ENCODE measurements at places on chromosomes 6 and 20.

GRCh38 chr20:62496568-62497218, 20.9 kb upstream of the GATA5 start:
- DNase-seq, result no peak
- H3K27me3 ChIP-seq, result no peaks in the 10 kb centered on the region
- H3K27ac ChIP-seq, result peak overlapping the region; percentile 31
- H3K4me1 ChIP-seq, result peaks cover 11% of the 10 kb centered on the region
- no peaks in the 10 kb centered on the region for H3K36me3 ChIP-seq
- H3K4me3 ChIP-seq, result no peak overlapping the region

DNA sequence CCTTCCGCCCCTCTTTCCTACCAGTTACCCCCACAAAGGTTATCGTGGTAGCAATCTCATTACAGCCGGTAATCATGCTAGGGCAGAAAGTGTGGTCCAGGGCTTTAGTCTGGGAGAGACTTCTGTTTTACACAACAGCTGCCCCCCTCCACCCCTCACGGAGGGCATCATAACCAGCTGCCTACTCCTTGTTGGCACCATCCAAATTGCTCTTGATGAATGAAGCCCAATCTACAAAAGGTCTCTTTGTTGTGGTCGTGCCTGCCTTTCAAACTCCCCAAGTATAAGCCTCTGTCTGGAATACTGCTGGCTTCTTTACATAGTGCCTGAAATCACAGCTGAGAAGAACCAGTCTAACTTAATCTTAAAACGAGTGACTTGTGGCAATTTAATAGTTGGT, 157.9 kb downstream of the INSM1 start:
- no peak overlapping the region for H3K4me3 ChIP-seq
- no peaks in the 10 kb centered on the region for H3K27me3 ChIP-seq
- H3K36me3 ChIP-seq, result peaks cover 11% of the 10 kb centered on the region
- H3K27ac ChIP-seq, result no peak overlapping the region
- no peaks in the 10 kb centered on the region for H3K4me1 ChIP-seq
- DNase-seq, result no peak

GRCh38 chr6:70823651-70824050, 133.2 kb downstream of the B3GAT2 start:
- no peak overlapping the region for H3K27ac ChIP-seq
- H3K4me3 ChIP-seq, result no peak overlapping the region
- H3K4me1 ChIP-seq, result no peaks in the 10 kb centered on the region
- DNase-seq, result no peak
- peaks cover 11% of the 10 kb centered on the region for H3K36me3 ChIP-seq

DNA sequence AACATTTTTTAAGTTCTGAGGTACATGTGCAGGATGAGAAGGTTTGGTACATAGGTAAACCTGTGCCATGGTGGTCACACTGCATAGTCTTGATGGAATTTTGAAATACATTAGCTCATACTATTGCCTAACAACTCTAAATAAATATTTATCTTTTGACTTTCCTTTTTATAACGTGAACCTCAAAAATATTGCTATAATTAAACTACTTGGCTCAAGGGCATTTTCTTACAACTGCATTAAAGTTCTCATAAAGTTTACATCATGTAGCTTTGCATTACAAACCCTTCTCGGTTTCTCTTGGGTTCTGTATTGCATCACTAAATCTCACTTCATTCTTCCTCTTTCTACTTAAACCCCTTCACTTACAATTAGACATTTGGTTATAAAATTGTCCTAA, 636.0 kb upstream of the PTCHD4 start:
- no peaks in the 10 kb centered on the region for H3K36me3 ChIP-seq
- H3K4me1 ChIP-seq, result no peaks in the 10 kb centered on the region
- no peak overlapping the region for H3K4me3 ChIP-seq
- DNase-seq, result no peak

DNA sequence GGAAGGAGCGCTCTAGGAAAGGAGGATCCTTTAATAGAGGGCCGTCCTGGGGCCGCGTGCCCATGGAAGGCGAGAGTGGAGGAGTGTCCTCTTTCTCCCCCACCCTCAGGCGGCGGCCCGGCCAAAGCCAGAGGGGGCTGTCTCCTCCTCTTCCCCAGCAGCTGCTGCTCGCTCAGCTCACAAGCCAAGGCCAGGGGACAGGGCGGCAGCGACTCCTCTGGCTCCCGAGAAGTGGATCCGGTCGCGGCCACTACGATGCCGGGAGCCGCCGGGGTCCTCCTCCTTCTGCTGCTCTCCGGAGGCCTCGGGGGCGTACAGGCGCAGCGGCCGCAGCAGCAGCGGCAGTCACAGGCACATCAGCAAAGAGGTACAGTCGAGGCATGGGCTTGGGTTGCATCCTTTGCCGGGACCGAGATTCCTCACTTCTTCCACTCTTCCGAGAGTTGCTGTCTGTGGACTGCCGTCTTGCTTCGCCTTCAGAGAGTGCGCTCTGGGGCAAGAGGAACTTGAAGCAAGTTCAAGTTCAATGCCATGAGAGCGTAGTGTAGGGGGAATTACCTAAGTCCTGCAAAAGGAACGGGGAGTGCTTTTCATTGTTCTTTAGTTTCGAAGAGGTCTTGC, at the start of gene LAMA2:
Gene LAMA2, plus strand, starts transcription at position 148 of the 621 bp plus-strand sequence. Its CDS starts 108 bp downstream, at position 256.
- no peaks in the 10 kb centered on the region for H3K4me1 ChIP-seq
- H3K27ac ChIP-seq, result no peak within 1 kb of the TSS
- H3K27me3 ChIP-seq, result peaks cover 25% of the 10 kb centered on the region
- no peak within 1 kb of the TSS for H3K4me3 ChIP-seq

GRCh38 chr6:42774201-42774600, 7.7 kb upstream of the BICRAL start:
- peak; percentile 24 for DNase-seq
- H3K27ac ChIP-seq, result peak overlapping the region; percentile 93
- H3K36me3 ChIP-seq, result peaks cover 17% of the 10 kb centered on the region
- H3K4me3 ChIP-seq, result peak overlapping the region; percentile 71
- H3K4me1 ChIP-seq, result peaks cover 63% of the 10 kb centered on the region

DNA sequence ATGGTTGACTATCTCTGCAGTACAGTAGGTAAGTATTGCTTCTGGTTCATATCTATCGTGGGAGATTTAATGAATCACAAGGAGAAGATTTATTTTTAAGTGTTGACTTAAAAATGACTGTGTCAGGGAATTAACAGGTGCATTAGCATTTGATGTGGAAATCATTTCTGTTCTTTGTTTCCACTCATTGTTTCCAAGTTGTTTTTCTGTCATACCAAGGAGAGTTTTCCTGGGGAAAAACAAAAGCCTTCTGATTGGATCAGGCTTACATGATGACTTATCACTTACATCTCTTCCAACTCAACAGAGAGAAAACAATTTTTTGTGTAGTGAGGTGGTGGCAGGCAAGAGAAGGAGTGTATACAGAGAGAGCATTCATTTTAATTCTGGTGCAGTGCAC, 686.4 kb downstream of the HTR1B start:
- no peaks in the 10 kb centered on the region for H3K4me1 ChIP-seq
- H3K27me3 ChIP-seq, result no peaks in the 10 kb centered on the region
- no peaks in the 10 kb centered on the region for H3K36me3 ChIP-seq
- no peak for DNase-seq

- H3K4me3 ChIP-seq, result no peak overlapping the region
- no peaks in the 10 kb centered on the region for H3K36me3 ChIP-seq
- H3K27me3 ChIP-seq, result no peaks in the 10 kb centered on the region
- no peak for DNase-seq
- H3K4me1 ChIP-seq, result no peaks in the 10 kb centered on the region
Observed at GRCh38 chr20:39939241-39939865, 749.7 kb downstream of the MAFB start.

GRCh38 chr6:3999800-4000661, 78.9 kb downstream of the FAM217A start:
- H3K4me1 ChIP-seq, result peaks cover 3% of the 10 kb centered on the region
- DNase-seq, result no peak
- no peak overlapping the region for H3K4me3 ChIP-seq
- H3K36me3 ChIP-seq, result peaks cover 10% of the 10 kb centered on the region

DNA sequence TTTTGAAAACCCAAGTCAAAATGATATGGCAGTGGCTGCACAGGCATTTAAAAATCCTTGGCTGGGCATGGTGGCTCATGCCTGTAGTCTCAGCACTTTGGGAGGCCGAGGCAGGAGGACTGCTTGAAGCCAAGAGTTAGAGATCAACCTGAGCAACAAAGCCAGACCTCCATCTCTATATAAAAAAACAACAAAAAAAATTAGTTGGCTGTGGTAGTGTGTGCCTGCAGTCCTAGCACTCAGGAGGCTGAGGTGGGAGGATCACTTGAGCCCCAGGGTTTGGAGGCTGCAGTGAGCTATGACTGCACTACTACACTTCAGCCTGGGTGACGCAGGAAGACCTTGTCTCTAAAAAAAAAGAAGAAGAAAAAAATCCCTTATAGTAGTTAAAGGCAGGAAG, 142.9 kb downstream of the MYB start:
- H3K4me3 ChIP-seq, result no peak overlapping the region
- no peak overlapping the region for H3K27ac ChIP-seq
- H3K36me3 ChIP-seq, result peaks cover 17% of the 10 kb centered on the region
- H3K27me3 ChIP-seq, result no peaks in the 10 kb centered on the region
- peaks cover 37% of the 10 kb centered on the region for H3K4me1 ChIP-seq

DNA sequence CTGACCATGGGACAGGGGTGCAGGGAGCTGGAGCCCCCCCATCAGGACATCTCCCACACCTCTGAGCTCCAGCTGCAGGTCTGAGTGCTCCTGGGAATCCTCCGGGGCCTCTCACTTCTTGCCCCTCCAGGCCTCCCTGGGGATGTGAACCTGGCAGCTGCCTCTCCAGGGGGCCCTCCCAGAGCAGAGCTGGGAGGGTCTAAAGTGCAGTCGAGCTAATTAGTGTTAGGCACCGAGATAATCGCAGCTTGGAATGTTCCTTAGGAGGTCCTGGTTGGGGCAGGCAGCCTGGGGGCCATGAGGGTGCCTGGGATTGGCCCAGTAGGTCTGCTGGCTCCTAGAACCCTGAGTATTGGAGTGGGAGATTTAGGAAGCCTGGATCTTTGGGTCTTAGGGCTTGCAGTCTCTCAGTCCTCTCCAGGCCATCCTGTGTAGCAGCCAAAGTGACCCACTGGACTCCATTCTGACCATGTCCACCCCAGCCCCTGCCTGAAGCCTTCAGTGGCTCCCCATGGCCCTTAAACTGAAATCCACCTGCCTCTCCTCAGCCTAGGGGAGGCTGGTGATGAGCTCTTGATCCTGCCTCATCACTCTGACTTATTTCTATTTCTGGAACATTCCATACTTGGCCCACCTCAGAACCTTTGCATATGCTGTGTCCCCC, 26.0 kb downstream of the CEBPB start:
- no peak overlapping the region for H3K27ac ChIP-seq
- no peak overlapping the region for H3K4me3 ChIP-seq
- no peak for DNase-seq
- H3K36me3 ChIP-seq, result no peaks in the 10 kb centered on the region

DNA sequence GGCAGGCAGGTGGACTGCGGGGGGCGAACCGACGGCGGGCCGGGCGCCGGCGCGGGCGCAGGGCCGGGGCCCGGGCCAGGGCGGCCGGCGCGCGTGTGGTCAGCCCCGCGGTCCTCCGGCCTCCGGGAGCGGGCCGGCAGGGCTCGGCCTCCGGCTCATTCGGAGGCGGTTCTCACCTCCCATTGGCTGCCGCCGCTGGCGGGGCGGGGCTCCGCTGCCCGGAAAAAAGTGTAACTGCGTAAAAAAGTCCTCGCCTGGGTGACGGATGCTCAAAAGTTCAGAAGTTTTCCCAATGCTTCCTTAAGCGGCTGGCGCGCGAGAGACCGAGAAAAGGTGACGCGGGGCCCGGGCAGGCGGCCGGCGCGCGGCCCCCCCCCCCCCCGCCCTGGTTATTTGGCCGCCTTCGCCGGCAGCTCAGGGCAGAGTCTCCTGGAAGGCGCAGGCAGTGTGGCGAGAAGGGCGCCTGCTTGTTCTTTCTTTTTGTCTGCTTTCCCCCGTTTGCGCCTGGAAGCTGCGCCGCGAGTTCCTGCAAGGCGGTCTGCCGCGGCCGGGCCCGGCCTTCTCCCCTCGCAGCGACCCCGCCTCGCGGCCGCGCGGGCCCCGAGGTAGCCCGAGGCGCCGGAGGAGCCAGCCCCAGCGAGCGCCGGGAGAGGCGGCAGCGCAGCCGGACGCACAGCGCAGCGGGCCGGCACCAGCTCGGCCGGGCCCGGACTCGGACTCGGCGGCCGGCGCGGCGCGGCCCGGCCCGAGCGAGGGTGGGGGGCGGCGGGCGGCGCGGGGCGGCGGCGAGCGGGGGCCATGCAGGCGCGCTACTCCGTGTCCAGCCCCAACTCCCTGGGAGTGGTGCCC, at the start of gene FOXC1:
Gene FOXC1, plus strand, starts transcription at position 268 of the 849 bp plus-strand sequence. Its CDS starts 531 bp downstream, at position 799.
- peaks cover 63% of the 10 kb centered on the region for H3K27me3 ChIP-seq
- H3K4me3 ChIP-seq, result peak within 1 kb of the TSS; percentile 70
- H3K4me1 ChIP-seq, result peaks cover 21% of the 10 kb centered on the region
- peak within 1 kb of the TSS; percentile 71 for H3K27ac ChIP-seq
- peak; percentile 51 for DNase-seq
- peaks cover 3% of the 10 kb centered on the region for H3K36me3 ChIP-seq

DNA sequence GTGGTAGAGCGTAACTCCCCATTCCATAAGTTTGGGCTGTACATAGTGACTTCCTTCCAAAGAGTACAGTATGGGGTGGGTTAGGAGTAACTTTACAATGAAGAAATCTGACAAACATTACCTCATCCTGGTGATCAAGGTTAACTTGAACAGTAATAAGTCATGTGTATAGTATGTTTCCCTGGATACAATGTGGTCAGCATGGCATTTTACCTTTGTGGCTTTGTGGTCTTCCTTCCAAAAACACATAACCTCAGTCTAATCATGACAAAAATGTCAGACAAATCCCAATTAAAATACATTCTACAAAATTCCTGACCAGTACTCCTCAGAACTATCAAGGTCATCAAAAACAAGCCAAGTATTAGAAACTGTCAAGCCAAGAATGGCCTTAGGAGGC, 225.1 kb downstream of the UBE3D start:
- no peaks in the 10 kb centered on the region for H3K27me3 ChIP-seq
- H3K4me3 ChIP-seq, result no peak overlapping the region
- H3K36me3 ChIP-seq, result no peaks in the 10 kb centered on the region
- DNase-seq, result no peak
- H3K27ac ChIP-seq, result no peak overlapping the region
- no peaks in the 10 kb centered on the region for H3K4me1 ChIP-seq

DNA sequence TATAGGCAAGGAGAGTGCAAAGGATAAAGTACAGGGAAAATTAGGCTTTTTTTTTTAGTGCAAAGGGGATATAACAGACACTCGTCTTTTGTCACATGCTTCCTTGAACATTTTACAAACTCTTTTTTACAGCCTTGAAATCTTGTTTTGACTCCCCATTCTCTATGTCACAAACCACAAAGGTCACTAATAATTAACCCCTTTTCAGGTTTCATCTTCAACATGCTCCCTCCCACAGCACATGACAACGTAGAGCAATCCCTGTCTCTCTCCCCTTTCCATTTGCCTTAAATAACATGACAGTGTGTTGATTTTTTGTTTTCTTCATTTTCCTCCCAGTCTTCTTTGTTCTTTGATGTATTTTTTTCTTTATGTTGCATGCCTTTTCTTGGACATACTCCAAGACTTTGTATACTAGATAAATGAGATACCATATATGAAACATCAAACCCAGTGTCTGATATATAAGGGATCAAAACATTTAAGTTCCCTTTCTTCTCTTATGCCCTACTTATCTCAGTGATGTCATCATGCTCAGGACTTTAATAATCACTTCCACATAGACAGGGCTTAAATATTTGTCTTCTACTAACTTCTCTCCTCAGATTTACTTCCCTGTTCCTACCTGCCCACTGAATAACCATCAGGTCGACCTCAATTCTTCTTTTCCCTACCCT, 378.7 kb upstream of the HSF2 start:
- H3K36me3 ChIP-seq, result no peaks in the 10 kb centered on the region
- H3K4me1 ChIP-seq, result peaks cover 2% of the 10 kb centered on the region
- no peak for DNase-seq
- peaks cover 3% of the 10 kb centered on the region for H3K27me3 ChIP-seq
